ENCODE measurements at places on chromosomes 3 and 15. TPM values are rescaled to one million over a fixed set of nuclear protein-coding genes. Genes with fewer than 3 reads are reported as not detected.

The ROPN1 gene
- total RNA-seq, result 0.29 TPM

The UPK1B gene
- 1.1 TPM for total RNA-seq

The ARF4 gene
- total RNA-seq, result 114 TPM

The SLC27A2 gene
- total RNA-seq, result 0.10 TPM

The CEMIP gene
- total RNA-seq, result 1.6 TPM

The CASR gene
- not detected for total RNA-seq

The ZDHHC23 gene
- total RNA-seq, result 2.2 TPM

The ITIH1 gene
- total RNA-seq, result not detected

The GFM1 gene
- total RNA-seq, result 41.9 TPM

The RTP1 gene
- not detected for total RNA-seq

The COMMD2 gene
- total RNA-seq, result 21.0 TPM

The IL17RE gene
- total RNA-seq, result 1.8 TPM

The LDHAL6B gene
- total RNA-seq, result not detected

DNA sequence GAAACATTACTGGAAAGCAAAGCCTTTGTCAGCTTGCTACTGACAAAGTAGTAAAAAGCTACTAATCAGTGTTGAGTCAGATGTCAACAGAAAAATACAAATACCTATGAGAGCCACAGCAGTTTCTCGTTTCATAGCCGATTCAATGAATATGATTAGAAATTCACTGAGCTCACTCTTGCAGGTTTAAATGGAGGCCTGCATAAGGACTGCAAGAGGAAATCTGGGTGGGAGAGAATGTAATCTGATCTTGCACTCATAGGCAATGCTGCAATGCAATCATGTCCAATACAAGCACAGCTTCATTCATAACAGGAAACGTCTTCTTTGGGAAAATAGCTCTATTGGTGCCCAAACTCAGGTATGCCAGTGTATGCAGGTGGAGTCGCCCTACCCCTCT is 608.8 kb downstream of the ROBO2 start:
- DNase-seq, result no peak

- DNase-seq, result no peak
These were observed 44.7 kb downstream of the CEP152 start for GRCh38 chr15:48766196-48766595.

DNA sequence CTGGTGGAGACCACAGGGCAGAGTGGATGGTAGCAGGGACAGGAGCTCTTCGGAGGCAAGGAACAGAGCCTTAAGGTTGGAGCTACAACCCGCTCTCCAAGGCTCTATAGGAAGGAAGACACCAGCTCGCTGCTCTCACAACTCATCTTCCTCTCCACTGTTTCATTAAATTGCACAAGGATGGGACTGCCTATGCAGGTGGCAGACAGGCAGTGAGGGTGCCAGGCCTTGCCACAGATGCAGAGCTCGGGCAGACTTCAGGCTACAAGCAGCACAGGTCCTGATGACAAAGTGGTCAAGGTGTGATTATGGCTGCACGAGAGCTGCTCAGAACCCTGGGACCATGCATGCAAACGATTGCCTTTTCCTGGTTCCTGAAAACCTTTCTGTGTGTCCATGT is 144.6 kb downstream of the FOXP1 start:
- no peak for DNase-seq

GRCh38 chr3:105119801-105120340 is 246.8 kb upstream of the ALCAM start:
- no peak for DNase-seq

- DNase-seq, result no peak
These were observed 241.8 kb downstream of the ADAMTS17 start for GRCh38 chr15:100099976-100100375.

DNA sequence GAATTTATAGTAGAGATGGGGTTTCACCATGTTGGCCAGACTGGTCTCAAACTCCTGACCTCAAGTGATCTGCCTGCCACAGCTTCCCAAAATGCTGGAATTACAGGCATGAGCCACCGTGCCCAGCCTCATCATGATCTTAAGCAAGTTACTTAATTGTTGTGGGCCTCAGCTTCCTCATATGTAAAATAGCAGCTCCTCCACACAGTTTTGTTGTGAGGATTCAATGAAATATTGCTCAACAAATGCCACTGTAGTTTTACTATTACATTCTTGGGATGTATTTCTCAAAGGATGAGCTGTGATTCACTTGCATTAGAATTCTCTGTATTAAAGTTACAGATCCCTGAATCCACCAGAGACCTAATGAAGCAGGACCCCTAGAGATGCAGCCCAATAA is 168.8 kb downstream of the ADAMTS9 start:
- no peak for DNase-seq

DNA sequence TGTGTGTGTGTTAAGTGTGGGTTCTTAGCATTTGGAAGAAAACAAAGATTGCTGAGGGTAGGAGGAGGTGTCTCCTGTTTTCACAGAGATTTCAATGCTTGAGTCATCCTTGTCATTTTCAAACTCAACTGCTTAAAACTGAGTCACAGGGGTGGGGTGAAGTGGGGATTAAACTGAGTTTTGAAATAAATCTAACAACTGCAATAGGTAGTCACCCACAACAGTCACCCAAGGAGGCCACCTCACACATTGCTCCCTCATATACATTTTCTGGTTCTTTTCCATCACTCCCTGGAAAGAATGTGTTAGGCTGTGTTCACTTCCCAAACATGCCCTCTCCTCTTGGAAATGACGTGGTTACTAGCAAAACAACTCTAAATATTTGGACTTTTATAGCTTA is 187.7 kb upstream of the CMC1 start:
- no peak for DNase-seq

GRCh38 chr15:64447536-64448315 is 12.7 kb upstream of the ZNF609 start:
- no peak for DNase-seq

- DNase-seq, result no peak
These were observed 2.2 kb downstream of the STARD9 start for GRCh38 chr15:42577514-42578031.

DNA sequence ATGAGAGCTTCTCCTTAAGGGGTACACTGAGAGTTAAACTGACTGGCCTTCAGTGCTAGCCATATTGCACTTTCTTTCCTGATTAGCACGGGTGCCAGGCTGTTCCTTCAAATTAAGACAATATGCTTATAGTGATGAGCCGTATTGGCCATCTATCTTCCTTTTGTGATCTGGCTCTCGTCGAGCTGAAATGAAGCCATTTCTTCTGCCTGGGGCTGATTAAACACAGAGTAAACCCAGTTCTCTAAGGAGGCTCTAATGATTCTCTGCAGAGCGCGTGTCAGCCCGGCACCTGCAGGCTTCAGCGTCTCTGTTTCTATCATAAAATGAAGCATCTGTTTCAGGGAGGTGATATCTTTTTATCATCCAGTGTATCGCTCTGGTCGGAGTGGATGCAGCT is 107.5 kb upstream of the NR2F2 start:
- no peak for DNase-seq

DNA sequence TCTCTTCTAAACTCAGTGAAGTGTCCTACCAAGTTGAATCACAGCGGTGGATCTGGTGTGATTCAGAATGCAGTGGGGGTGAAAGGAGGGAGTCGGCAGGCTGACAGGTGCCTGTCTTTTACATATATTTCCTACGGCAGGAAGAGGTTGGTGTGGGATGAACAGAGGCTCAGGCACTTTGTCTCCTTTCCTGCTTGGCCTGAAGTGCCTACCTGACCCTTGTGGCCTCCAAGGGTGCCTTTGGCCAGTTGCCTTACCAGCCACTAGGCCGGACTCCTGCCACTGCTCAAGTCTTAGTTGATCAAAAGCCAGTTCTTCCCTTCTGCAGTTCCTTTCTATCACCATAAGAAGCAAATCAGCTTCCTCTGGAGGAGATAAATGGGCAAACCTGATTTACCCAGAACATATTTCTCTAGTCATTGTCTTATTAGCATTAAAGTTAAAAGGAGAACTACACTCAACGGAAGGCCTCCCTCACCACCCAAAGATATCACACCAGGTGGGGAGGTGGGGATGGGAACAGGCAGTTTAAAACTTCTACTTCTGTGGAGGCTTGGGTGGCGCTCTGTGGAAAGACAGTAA is 52.1 kb downstream of the CRTC3 start:
- no peak for DNase-seq

DNA sequence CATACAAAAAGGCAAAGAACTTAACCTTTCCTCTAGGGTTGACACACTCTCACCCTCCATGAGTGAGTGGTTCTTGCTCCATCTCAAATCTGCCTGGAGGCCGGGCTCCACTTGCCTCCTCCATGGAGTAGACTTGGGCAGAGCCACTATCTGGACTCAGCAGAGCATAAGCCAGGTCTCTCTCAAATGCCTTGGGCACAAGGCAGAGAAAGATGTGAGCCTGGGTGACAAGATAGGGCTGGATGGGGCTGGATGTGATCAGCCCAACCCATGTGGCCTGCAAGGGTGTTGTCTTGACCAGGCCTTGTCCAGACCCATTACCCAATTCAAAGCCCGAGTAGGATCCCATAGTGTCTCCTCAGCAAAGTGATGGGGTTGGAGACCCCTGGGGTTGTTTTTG is 4.2 kb upstream of the RPL29 start:
- DNase-seq, result no peak

Data from left cardiac atrium (tissue), 4 donors.